Mammary microvascular endothelial cell (primary cell): ENCODE measurements at places on chromosomes 12 and 14. TPM values are rescaled to one million over a fixed set of nuclear protein-coding genes. Genes with fewer than 3 reads are reported as not detected.

GLT8D2 gene
- total RNA-seq: 0.84 and 1.5 TPM in 2 replicates

NKX2-8 gene
- not detected in 2 replicates for total RNA-seq

GLIPR1L2 gene
- total RNA-seq: 0.05 and 0.07 TPM in 2 replicates

MAP1LC3B2 gene
- 0.40 and 0.44 TPM in 2 replicates for total RNA-seq

TBX5 gene
- not detected in 2 replicates for total RNA-seq

AMDHD1 gene
- not detected in 2 replicates for total RNA-seq

P2RX4 gene
- 196 and 245 TPM in 2 replicates for total RNA-seq

JPH4 gene
- total RNA-seq: not detected in 2 replicates

C12orf54 gene
- not detected in 2 replicates for total RNA-seq

HIF1A gene
- 173 and 183 TPM in 2 replicates for total RNA-seq
